ENCODE measurements at places on chromosomes 1 and 21.

- no peak for DNase-seq
These were observed 47.1 kb upstream of the OLIG2 start for GRCh38 chr21:32978331-32979270.

DNA sequence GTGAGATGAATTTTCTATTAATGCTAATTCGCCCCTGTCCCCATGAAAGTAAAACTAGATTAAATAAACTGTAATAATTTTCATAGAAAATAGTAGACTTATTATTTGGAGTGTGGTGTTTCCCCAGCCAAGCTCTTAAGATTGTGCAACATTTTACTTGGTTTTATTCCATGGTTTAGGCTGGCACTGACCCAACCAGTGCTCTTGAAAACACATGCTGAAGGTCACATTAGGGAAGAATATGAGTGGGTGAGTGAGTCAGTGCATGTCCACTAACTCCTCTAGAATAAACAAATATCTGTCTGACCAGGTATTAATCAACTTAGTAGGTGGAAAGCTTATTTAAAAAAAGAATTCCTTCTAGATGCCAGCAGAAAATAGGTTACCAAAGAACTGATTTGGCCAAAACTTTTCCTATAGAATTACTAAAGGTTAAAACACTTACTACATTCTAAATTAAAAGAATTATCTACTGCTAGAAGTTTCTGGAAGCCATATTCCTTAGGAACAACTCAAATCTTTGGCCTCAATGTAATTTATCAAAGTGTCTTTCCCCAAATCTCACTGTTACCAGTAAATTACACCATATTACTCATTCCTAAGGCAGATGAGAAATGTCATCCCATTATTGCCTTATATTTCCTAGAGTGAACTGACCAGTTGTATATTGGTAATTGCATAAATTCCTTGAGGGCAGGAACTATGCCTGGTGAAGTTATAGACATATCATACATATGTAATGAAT lies 89.7 kb upstream of the RGS1 start:
- no peak for DNase-seq

GRCh38 chr1:94048413-94049164 lies 72.4 kb downstream of the ABCA4 start:
- no peak for DNase-seq

DNA sequence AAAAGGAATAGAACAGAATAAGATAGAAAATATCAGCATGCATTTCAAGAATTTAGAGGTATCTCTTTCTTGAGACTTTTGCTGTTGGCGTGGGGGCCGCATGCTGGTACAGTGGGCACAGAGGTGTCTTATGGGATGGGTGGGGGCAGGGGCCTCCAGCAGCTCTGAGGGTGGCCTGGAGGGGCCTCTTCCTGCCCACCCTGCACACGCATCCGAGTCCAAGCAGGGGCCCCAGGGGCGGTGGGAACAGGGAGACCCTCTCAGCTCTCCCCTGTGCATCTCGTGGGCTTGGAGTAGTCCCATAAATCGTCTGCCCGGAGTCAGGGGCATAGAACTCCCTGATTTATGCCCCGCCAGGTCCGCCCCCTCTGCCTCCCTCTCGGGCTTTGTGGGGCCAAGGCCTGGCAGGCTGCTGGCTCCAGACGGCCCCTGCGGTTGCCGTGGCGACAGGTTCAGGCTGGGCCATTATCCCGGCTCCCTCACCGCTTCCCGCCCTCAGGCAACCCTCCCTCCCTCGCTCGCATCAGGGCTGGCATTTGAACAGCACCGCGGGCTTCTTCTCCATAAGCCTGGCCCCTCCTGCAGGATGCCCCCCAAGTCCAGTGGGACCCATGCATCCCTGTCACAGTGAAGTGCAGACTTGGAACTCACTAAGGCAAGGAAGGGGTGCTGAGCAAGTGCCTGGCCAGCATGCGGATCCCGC lies 133.2 kb upstream of the ZBTB40 start:
- peak; percentile 53 for DNase-seq

DNA sequence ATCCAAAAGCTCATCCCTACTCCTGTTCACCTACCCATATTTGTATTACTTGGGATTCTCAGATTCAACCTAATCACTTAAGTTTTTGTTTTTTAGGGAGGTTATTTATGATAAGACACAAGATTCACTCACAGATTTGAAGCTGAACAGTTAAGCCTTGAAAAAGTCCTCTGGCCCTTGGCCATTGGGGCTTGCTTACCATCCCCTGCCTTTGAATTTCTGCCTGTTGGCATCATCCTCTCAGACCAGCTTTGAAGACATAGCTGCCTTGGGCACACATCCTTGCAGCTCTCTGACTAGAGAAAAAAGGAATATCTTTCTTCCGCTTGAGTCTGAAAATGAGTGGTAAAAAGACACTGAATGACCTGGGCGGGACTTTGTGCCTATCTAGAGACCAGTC lies 41.8 kb upstream of the RALGPS2 start:
- DNase-seq: no peak

GRCh38 chr1:63705078-63705477 lies 68.7 kb upstream of the ROR1 start:
- DNase-seq: no peak

- no peak for DNase-seq
These were observed 40.1 kb downstream of the TRAPPC10 start for GRCh38 chr21:44052071-44052829.

- DNase-seq: peak; percentile 14
These were observed 13.2 kb upstream of the MFN2 start for GRCh38 chr1:11967028-11967547.

DNA sequence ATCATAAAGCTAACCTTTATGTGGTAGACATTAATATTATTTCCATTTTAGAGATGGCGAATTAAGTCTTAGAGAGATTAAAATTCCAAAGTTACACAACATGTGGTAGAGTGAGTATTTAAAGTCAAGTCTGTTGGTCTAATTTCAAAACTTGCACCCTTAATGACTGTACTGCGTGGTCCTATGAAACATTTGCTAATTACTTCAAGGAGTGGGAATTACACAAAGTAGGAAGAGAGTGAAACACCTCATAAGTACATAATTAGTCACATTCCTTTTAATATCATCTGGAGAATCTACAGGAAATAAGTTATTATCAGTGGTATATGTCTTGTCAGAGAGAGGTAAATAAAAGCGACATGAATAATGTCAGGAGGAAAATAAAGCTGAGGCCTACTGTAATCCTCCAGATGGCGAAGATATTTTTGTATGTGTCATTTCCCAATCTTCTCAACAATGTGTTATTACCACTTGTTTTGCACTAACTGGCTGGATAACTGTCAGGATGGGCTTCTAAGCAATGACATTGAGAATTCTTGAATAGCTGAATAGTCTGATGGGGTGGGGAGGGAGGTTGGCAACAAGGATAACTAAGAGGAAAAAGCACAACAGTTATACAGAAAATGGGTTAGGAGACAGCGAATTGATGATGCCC lies 95.5 kb downstream of the TNFSF18 start:
- no peak for DNase-seq

GRCh38 chr1:192939440-192939839 lies 119.7 kb downstream of the UCHL5 start:
- no peak for DNase-seq

- no peak for DNase-seq
These were observed 64.0 kb downstream of the MEGF6 start for GRCh38 chr1:3547055-3548005.

GRCh38 chr1:185152187-185152767 lies 4.5 kb downstream of the TRMT1L start:
- no peak for DNase-seq

GRCh38 chr1:35753626-35754260 lies 16.0 kb downstream of the CLSPN start:
- no peak for DNase-seq

DNA sequence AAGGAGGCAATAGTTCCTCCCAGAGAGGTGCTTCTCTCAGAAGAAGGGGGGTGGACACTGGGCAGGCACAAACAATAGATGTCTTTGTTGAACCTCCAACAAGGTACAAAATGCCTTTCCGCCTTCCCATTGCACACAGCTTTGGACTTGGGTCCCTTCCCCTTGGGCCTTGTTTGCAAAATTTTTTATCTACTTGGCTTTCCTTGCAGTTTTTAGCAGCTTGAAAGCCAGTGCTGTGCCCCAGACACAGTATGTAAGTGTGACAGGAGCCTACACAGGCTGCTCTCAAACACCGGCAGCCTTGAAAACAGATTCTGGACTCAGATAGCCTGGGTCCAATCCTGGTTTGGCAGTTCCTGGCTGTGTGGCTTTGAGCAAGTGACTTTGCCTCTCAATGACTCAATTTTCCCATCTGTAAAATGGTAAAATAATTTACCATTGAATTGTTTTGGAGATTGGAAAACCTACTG lies 43.0 kb downstream of the ELAPOR1 start:
- DNase-seq: no peak

GRCh38 chr1:18101508-18101907 lies 6.1 kb upstream of the IGSF21 start:
- no peak for DNase-seq

- DNase-seq: no peak
These were observed 10.0 kb downstream of the PCSK9 start for GRCh38 chr1:55049271-55049913.

- DNase-seq: no peak
These were observed 467.9 kb downstream of the MRPL39 start for GRCh38 chr21:25139414-25139813.

- DNase-seq: no peak
These were observed 3.9 kb downstream of the LDLRAD1 start for GRCh38 chr1:54014009-54014629.

- no peak for DNase-seq
These were observed 6.4 kb downstream of the RHOC start for GRCh38 chr1:112700290-112701226.

DNA sequence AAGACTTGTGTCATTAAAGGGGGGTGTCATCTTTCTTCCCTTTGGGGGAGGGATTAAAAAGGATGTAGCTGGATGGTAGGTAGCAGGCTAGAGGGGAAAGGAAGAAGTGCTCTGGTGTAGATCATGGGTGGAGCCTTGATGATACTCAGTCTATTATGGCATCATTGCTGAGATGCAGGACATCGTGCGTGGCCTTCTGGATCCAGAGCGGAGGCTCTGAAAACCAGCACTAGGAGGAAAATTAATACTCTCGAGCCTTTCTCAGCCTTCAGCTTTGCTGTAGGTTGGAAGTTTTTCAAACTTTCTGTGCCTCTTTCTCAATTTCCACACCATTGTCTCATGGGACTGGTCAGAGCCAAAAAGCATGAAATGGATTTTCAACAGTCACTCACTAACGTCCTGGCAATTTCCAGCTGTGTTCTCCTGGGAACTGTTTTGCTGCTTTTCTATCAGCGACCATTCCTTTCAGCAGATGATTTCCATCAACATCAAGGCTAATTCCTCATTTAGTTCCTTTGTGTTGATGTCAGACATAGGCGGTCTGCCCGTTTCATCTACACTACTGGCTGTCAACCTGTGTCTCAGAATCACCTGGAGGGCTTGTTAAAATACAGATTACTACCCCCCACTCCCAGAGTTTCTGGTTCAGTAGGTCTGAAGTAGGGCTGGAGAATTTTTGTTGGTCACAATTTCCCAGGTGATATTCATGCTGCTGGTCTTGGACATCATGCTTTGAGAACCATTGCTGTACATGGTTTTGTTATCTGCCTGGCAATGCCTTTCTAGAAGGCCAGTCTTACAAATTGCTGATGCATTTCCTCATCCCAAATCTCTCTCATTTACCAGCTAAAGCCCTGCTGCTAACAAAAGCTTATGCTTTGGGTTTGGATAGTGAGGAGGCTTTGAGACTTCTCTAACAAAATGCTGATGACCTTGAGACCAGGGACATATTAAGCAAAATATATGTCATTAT lies 7.7 kb downstream of the CACNA1E start:
- no peak for DNase-seq

DNA sequence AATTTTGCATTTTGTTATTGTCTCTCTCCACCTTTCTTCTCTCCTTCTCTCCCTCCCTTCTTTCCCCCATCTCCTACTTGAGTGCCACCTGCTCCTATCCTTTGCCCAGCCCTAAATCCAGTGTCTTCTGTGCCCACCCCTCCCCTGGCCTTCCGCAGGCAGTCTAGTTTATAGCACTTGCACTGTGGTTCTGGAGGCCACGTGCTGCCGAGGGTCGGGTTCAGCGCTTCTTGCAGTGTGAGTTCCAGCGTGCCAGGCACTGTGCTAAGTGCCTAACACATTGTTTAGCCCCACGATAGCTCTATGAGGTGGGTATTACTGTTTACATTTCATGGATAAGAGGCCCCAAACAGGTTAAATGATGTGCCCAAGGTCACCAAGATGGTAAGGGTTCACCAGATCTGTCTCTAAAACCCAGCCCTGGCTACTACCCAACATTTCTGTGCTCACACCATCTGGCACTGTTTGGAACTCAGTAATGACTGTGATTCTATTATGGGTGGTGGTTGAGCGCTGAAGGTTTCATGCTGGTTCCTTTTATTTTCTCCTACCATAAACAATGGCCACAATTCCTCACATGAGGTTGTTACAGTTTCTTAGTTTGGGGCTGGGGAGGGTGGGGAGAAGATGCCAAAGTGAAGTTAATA lies 14.1 kb upstream of the ATP1A4 start:
- DNase-seq: no peak

DNA sequence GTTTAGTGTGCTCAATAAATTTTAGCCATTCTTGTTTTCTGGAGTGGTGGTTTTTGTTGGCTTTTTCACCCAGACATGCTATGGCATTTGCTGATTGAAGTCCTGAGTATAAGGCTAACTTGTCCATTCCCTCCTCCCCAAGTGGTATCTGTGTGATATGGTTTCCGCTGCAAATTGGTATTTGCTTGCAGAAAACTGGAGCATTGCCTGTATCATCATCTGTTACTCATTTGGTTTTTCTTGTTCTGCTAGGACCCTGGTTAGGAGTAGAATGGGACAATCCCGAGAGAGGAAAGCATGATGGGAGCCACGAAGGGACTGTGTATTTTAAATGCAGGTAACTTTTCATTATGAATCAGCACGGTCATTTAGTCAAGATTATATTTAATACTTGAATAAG lies 34.0 kb downstream of the TBCE start:
- no peak for DNase-seq

GRCh38 chr1:197810812-197811211 lies 35.5 kb upstream of the DENND1B start:
- DNase-seq: no peak

GRCh38 chr1:154157520-154158306 lies 2.8 kb upstream of the NUP210L start:
- peak; percentile 6 for DNase-seq

DNA sequence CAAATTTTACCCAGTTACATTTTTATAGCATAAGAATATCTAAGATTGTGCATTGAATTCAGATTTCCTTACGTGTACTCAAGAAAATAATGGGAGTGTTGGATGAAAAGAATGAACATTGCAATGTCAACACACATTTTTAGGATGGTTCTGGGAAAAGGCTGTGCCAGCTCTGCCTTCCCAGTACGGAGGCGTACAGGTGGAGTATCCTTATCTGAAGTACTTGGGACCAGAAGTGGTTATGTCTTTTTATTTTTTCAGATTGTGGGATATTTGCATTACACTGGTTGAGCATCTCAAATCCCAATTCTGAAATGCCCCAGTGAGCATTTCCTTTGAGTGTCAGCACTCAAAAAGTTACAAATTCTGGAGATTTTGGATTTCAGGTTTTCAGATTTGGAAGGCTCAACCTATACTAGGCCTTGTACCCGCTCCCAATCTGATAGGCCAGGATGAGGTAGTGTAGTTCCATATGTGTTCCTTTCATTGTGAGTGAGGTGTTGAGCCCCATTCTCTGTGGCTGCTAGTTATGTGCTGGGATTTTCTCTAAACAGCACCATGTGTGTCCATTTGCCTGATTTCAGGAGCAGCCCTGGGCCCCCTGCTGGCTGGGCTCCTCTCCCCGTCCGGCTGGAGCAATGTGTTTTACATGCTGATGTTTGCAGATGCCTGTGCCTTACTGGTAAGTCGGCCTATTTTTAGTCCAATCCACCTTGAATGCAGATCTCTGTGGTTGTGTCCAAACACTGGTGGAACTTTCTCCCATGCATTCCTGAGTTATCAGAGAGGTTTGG lies 60.8 kb downstream of the SLC37A1 start:
- DNase-seq: no peak

All from neuronal stem cell (in vitro differentiated cells).